SW 1271 (cell line): ENCODE measurements at places on chromosomes 16 and 17.

DNA sequence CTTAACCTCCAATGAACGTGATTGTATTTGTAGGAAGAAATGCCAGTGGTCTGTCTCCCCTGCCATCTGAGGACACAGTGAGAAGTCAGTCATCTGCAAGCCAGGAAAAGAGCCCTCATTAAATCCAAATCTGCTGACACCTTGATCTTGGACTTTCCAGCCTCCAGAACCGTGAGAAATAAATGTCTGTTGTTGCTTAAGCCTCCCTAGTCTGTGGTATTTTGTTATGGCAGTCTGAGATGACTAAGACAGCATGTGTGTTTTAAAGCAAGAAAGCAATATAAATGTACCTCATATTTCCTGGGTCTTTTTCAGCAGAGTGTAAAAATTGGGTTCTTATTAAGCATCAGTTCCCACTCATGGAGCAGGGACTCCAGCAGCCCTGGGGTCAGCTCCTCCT lies 177.9 kb upstream of the NLRP1 start:
- no peak for DNase-seq

DNA sequence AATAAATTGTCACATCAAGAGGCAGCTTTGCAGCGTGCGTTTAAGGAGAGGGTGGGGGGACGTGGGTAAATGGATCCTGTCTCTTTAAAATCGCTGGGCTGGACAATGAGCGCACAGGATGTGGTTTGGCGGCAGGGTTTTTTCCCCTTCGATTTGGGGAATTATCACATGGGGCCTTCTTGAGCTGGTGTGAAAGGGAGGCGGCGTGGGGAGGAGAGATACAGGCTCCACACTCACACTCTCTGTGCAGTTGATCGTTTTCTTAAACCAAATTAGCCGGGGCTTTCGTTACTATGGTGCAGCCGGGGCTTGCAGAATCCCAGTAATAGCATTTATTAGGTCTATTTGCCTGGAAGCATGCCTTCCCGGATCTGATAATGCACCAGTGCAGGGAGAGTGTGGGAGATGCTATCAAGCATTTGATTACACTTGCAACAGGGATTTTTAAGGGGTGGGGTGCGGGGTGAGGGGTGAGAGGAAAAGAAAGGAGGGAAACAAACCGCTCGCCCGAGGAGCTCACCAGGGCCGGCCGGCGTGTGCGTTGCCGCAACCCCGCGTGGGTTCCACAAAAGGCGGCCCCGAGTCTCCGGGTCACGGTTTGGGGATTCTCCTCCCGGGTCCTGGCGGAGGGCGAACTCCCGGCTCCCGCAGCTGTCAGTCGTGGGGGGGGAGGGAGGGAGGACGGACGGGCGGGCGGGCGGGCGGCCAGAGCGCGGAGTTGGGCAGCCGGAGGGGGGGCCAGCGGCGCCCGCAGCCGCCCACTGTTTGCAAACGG lies 58.8 kb upstream of the GSE1 start:
- peak; percentile 80 for DNase-seq

- DNase-seq, result no peak
Measured at GRCh38 chr17:17080781-17081180, 38.5 kb downstream of the MPRIP start.

DNA sequence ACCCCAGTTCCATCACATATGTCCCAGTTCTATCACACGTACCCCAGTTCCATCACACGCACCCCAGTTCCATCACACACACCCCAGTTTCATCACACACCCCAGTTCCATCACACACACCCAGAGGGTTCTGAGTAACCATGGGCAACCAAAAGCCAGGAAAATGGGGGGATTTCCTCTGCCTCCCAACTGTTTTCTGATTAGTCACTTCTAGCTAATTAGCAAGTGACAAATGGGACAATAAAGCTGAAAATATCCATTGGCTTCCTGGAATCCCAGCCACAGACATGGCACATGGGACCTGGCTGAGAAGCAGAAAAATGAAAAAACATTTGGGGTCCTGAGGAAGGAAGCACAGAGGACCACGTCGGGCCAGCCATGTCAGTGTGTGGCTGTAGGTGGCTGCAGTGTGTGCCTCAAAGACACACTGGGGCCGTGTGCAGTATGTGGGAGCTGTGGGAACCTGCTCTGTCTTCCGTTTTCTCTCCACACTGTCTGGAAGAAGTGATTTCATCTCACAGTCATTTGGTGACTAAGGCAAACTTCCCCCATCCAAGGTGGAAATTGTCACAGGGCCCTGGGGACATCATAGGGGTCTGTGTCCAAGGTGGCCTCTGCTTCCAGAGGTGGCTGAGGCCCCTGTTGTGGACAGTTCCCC lies 106.7 kb downstream of the CMIP start:
- DNase-seq, result no peak

GRCh38 chr17:13562271-13562800 lies 39.4 kb downstream of the HS3ST3A1 start:
- DNase-seq, result peak; percentile 37

GRCh38 chr16:48676836-48677235 lies 66.9 kb upstream of the N4BP1 start:
- DNase-seq, result no peak

GRCh38 chr16:4227040-4227332 lies 14.9 kb downstream of the SRL start:
- no peak for DNase-seq

GRCh38 chr17:58336456-58337209 lies 8.0 kb upstream of the TSPOAP1 start:
- DNase-seq, result no peak

DNA sequence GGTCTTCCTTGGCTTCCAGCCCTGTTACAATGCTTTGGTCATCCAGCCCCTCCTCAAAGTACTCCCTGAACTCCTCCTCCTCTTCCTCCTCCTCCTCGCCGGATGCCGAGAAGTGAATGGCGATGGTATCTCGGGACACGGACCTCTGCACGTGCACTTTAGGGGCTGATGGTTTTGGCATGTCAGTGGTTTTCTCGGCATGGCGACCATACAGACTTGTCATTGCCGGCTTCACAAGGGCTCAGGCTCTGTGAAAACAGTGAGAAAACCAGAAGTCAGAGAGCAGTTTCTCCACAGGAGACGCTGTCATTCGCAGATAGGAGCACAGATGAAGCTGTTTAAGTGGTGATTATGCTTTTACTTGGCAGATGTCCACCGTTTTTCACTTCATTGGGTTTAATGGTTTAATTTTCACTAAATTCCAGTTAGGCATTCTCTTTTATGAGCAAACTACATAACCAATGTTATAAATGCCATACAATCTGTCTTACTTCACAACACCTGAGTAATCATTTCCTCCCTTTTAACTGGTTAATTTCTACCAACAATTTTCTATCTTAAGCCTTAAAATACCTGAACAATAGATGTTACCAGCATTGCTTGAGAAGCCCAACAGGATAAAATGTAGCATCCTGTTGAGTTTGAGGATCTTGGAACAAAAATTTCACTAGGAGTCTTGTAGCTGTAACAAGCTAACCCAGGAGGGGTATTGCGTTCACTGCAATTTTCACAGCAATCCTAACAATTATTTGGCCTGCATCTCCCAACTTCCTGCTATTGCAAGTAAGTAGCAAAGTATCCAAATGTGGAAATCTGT lies 48.9 kb downstream of the TEX2 start:
- DNase-seq, result no peak

DNA sequence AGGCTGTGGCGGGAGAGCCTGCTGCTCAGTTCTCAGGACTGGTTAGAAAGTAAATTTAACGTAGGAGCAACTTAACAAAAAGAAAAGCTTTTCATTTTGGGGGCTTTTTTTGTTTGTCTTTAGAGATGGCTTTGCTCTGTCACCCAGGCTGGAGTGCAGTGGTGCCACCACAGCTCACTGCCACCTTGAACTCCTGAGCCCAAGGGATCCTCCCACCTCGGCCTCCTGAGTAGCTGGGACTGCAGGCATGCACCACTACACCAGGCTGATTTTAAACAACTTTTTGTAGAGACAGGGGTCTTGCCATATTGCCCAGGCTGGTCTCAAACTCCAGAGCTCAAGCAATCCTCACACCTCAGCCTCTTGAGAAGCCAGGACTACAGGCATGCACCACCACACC lies 205.0 kb downstream of the RPTOR start:
- no peak for DNase-seq

GRCh38 chr16:53571763-53572162 lies 68.8 kb upstream of the AKTIP start:
- no peak for DNase-seq

DNA sequence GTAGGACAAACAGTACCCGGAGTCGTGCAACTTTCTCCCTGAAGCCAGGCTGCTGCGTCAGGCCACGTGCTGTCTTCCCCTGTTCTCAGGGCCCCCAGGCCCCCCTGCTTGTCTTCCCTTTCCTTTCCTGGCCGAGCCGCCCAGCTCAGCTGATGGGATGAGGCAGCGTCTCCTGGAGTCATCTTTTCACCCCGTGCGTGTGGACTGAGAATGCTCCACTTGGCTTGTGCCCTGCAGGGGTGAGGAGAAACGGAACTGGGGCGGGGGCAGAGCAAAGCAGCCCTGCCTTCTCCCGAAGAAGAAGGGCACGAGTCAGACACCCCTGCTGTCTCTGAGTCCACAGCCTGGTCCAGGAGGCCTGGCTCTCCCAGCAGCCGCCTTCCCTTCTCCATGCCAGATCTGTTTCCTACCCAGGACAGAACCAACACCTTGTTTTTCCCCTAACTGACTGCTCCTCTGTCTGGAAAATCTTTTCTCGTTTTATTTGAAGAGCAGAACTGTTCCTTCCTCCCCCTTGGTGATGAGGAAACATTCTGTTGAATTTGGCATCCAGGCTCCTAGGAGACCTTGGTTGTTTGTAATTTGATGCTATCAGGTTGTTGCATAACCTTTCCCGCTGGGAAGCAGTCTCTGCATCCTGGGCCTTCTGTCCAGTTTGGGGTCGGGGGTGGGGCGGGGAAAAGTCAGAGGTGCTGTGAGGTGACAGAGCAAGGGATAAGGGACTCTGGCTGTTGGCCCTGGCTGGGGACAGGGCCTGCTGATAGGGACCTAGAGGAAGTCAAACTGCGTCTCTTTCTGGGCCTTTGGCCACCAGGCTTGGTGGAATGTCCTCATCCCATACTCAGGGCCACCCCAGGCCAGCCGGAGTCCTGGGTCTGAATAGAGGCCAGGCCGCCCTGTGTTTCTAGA lies 78.8 kb downstream of the WIPI1 start:
- DNase-seq, result no peak

DNA sequence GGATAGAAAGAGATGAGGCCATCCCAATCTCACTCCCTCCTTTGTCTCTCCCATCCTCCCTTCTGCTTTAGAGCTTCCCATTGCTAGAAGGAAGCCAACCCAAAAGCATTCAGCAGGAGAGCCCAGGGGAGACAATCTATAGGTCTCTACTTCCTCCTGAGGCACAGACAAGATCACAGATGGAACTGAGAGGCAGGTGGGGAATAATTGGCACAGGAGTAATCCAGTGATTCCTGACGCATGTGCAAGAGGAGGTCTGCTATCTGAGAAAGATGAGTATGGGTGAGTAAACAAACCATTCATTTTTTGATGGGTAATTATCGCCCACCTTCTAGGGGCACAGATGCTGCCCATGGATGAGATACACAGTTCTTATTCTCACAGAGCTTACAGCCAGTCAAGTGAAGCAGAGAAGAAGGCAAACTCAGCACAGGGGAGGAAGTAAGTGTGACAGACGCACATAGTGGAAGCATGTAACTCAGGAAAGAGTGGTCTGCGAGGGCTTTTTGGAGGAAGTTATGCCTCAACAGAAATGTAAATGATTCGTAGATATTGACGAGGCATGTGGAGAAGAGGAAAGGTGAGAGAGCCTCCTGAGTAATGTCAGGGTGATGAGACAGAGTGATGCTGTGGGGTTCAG lies 88.9 kb upstream of the HLF start:
- no peak for DNase-seq

DNA sequence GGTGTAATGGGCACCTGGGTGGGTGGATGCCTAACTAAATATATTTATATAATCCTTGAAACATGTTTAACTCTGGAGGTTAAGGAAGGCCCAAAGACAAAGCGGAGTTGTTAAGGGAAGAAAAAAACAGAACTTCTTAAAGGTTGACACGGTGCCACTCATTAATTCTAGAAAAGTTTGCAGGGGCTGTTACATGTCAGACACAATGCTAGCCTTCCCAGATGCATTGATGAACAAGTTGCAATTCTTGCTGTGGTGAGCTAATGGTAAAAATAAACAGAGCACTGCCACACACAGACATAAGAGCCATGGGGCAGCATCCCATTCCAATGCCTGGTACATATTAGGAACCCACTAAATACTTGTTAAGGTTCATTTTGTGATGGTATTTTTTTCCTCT lies 109.5 kb downstream of the CDH13 start:
- no peak for DNase-seq

DNA sequence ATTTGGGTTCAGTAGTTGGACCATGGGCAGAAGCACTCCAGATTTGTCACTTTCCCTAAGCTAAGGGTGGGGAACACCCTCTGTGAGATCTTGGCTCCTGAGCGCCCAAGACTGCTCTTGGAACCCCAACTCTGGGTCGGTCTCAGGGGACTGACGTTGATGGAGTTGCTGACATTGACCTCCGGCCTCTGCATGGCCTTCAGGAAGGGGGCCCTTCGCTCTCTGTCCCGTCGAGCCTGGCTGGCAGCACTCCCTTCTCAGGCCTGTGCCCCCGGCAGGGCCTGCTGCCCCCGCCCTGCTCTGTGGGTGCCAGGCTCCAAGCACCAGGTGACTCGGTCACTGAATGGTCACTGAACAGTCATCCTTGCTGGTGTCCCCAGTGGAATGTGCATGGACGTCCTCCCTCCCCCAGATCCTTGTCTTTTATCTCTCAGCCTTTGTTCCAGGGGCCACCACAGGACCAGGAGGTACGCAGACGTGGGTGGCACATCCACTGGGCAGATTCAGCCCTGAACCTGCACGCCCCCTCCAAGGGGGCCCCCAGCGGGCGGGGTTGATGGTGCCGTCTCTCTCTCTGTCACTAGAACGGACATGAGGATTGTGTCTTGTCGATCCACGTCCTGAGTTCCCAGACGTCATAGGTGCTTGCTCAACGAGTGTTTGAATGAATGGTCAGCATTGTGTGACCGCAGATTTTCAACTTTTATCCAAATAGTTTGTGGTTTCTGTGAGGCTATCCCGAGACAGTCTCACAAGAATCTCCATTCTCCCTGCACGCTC lies 314.5 kb downstream of the SEC14L1 start:
- DNase-seq, result no peak

GRCh38 chr17:8941980-8942622 lies 23.4 kb downstream of the PIK3R5 start:
- DNase-seq, result no peak

- no peak for DNase-seq
Measured at GRCh38 chr17:78381601-78382232, 3.3 kb downstream of the PGS1 start.

- no peak for DNase-seq
Measured at GRCh38 chr17:17366235-17366634, 63.1 kb downstream of the NT5M start.

DNA sequence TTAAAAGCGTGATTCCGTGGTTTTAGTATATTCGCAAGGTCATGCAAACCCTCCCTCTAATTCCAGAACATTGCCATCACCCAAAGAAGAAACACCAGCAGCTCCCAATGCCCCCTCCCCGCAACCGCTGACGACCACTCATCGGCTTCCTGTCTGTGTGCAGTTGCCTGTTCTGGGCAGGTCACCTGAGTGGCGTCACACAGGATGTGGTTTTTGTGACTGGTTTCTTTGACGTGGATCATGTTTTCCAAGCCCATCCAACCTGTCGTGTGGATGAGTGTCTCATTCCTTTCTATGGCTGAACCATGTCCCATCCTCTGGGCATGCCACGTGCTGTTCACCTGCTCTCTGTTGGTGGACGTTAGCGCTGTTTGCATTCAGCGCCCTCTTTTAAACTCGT lies 8.2 kb upstream of the ATP2C2 start:
- DNase-seq, result no peak
